ENCODE measurements at places on chromosomes 2 and 18.

DNA sequence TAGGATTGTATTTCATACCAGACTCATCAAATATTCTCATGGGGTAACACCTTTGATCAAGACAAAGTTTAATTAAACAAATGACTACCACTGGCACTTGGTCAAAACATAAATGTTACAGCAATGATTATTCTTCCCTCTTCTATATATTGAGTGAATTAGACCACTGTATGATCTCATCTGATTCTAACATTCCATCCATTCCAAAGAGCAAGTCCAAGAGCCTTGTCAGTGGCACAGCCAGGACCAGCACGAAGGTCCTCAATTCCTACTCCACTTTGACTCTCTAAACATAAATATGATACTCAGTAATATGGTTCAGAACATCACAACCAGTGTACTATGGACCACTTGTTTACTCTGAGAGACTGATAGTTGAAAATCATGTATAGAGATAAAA lies 86.4 kb downstream of the AP1S3 start:
- no peak for DNase-seq

GRCh38 chr2:47243596-47244323 lies 88.7 kb upstream of the STPG4 start:
- DNase-seq, result no peak

DNA sequence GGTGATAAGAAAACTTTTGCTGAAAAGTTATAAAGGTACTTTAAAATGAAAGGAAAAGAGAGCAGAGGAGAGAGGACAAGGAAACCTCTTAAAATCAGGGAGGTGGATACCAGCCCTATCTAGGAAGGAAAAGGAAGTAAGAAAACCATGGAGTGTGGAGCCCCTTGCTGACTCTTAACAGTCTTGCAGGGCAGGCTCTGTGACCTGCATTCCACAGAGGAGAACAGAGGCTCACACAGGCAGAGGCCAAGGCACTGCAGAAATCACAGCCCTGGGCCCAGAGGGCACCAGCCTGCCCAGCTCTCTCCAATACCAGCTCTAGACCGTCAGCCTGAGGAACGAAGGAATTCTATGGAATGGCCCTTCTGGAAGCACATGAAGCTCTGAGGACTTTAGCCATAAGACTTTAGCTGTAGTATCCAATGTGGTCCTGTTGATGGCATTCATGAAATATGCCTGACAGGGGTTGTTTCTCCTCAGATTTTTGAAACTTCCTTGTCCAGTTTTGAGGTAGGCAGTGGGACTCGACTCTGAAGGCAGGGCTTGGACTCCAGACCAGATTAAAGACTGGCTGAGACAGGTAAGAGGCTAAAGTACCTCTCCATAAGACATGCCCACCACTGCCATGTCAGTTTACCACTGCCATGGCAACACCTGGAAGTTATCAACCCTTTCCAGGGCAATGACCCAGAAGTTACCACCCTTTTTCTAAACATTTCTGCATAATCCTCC lies 216.3 kb downstream of the ANAPC1 start:
- no peak for DNase-seq

DNA sequence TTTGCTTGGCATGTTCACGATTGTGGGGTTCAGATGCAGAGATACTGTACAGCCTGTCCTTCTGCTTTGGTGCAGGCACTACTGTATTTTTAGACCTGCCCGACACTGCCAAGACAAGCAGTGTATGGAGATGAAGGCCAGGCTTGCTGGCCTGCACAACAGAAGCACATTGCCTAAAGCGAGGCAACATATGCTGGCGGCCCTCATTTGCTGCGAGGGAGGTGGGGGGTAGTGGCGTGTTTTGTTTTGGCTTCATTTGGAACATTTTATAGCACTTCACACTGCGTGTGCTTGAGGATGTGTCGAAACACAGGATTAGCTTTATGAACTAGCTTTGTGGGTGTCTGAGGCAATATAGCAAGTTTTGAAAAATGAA lies 27.0 kb downstream of the TMEM182 start:
- no peak for DNase-seq

DNA sequence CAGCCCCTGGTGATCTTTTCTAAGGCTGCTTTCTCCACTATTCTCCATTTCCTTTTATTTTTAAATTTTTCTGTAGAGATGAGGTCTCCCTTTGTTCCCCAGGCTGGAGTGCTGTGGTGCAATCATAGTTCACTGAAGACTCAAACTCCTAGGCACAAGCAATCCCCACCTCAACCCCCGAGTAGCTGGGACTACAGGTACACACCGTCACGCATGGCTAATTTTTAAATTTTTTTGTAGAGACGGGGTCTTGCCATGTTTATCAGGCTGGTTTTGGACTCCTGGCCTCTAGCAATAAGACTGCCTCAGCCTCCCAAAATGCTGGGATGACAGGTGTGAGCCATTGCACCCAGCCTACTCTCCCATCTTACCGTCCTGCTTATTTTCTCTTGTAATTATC lies 22.7 kb upstream of the LPIN2 start:
- no peak for DNase-seq

DNA sequence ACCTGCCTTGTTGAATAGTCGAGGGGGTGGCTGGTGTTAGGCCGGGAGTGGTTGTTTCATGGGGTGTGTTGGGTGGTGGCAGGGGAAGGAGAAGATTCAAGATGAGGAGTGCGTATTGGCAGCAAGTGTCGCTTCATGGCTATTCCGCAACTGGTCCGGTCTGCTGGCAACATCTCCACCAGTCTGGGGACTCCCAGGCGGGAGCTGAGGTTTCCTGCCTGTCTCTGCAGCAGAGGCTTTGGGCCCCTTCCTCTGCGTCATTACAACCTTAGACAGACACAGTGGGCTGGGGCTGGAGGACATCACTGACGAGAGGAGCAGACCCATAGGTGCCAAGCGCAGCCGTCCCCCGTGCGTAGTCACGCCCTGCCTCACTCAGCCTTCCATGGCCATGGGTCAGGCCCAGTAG lies 64.0 kb upstream of the MCFD2 start:
- DNase-seq, result no peak

- no peak for DNase-seq
Observed at GRCh38 chr2:8984855-8985254, 18.6 kb downstream of the MBOAT2 start.

DNA sequence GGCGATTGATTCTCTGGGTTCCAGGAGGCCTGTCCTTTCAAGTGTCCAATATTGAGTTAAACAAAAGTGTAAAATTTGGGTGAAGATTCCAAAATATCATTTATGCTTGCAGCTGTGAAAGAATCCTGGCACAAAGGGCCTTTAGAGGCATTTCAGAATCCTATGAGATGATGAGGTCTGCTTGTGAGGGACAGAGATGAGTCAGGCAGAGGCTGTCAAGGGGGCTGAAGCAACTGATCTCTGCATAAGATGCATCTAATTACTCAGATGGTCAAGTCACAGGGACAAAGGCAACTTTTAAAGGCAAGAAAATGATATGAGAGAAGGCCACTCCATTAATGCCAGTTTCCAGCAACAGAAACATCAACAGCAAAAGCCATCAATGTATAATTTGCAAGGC lies 78.8 kb downstream of the FHOD3 start:
- DNase-seq, result no peak

DNA sequence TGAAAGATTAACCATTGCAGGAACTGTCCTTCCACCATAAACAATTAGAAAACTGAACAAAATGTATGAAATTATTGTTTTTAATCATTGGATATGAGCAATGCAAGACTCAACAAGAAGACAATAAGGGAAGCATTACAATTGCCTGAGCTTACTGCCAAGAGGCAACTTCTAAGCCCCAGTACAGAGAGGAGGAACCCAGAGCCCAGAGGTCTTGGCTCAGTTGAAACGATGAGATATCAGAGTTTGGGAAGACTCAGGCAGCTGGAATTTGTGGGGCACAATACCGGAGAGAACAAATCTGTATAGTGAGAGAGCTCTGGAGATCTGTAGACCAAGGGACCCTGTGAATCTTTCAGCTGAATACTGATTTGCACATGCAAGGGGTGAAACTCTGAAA lies 80.6 kb upstream of the ZFP36L2 start:
- DNase-seq, result no peak

DNA sequence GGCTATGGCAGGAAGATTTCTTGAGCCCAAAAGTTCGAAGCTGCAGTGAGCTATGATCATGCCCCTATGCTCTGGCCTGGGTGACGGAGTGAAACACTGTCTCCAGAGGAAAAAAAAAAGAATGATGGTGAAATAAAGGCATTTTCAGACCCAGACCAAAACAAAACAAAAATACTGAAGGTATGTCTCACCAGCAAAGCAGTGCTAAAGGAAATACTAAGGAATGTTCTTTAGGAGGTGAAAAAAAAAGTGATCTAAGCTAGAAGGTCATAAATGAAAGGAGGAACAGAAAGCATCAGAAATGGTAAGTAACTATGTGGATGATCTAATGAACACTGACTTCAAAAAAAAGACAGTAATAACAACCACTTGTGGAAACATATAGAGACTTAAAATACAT lies 18.7 kb downstream of the SS18 start:
- no peak for DNase-seq

- no peak for DNase-seq
Observed at GRCh38 chr2:223488814-223489213, 113.3 kb downstream of the SCG2 start.

GRCh38 chr2:219642069-219642454 lies 14.6 kb downstream of the SLC4A3 start:
- DNase-seq, result no peak

DNA sequence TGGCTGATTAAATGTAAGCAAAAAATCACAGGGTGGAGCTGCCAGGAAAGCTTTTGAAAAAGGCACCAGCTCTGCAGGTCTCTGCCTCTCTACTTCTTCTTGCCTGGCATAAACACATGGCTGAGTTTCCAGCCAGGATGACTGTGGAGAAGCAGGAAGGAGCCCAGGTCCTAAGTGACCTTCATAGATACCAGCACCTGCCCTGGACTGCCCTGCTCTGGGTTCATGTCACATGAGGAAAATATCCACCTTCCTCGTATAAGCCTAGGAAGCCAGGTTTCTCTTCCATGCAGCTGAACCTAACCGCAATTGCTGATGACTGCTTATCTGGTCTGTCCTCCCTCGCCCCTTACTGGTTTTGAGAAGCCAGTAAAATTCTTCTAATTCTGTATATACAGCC lies 47.8 kb upstream of the CREB1 start:
- DNase-seq, result no peak

DNA sequence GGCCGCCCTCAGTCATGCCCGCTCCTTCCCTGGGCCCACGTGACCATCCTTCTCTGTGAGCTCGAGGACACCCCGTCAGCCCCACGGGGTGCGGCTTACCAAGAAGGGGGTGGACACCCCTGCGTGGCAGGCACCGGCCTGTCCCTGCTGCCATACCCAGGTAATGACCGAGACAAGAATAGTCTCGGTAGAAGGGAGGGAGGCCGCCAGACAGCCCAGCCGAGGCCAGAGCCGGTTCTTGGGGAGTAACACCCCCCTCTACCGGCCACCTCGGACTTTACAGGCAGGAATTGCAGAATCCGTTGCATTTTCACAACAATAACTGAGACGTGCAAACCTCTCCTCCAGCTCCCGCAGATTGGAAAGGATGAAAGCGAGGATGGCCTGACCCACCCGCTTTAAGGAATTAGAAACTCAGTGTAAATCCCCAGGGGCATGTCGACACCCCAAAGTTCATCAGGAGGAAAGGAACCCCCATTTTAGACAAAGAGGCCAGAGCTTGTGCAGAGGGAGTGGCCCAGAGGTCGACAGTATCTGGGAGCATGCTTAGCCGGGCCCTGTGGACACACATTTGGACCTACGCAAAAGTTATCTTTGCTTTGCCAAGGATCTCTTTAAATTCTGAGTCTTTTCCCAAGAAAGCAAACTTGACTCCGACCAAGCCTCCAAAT lies 60.1 kb upstream of the GLI2 start:
- no peak for DNase-seq

- DNase-seq, result no peak
Observed at GRCh38 chr2:96115631-96116423, 544 bp downstream of the ADRA2B start.

DNA sequence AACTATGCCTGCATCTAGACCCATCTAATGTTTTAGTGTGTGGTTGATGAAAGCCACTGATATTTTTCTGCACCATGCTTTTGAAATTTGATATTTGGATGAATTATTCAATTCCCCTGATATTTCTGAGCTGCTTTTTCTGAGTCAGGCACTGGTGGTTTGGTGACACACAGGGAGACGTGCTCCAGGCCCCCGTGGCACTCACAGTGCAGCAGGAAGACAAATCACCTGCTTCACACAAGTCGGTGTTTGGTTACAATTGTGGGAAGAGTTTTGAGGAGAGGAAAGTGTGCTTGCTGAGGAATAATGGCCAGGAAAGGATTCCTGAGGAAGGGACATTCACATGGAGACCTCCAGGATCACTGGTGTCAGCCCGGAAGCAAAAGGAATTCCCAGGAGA lies 179.7 kb downstream of the ACKR3 start:
- no peak for DNase-seq

- no peak for DNase-seq
Observed at GRCh38 chr18:48778344-48779011, 172.3 kb downstream of the SMAD7 start.

- no peak for DNase-seq
Observed at GRCh38 chr2:99240431-99240830, 15.0 kb downstream of the LYG2 start.

DNA sequence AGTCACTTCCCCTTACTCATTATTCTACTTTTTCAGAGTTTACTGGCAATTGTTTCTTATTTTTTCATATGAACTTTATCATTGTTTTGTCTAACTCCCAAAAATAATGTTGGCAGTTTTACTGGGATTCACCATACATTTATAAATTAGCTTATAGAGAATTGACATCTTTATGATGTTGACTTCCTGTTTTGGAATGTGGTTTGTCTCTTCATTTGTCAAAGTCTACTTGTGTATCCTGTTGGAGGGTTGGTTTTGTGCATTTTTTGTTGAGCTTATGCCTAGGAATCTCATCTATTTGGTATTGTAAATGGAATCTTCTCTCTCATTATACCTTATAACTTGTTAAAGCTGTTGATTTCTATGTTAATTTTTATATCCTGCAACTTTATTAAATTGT lies 16.4 kb downstream of the EPC2 start:
- DNase-seq, result no peak

DNA sequence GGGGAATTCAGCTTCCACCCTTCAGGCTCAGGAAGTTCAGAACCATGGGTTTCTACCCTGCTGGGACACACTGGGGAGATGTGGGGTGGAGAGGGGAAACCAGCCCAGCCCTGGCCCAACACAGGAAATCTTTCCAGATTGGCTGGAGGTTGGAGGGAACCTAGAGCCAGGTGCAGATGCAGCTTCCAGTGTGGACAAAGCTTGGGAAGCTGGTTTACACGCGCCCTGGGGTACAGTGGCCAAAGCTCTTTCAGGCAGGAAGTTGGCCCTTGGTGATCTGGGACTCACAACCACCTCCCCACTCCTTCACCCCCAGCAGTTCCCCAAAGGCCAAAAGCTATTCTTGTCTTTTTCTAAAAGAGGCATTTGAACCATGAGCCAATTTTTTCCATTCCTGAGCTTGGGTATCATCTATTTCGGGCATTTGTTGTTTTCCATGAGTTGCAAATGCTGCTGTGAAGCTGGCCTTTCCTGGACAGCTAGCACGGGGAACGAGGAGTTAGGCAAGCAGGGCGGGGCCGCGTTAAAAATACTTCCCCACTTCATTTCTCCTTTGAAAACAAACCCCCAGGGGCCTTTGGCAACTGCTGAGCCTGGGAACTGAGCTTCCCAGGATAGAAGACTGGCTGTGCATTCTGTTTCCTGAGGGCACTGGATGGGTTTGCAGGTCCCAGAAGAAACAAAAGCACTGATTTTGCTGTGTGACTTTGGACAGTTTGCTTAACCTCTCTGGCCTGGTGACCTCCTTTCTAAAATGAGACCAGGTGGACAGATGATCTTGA lies 3.1 kb upstream of the ARID5A start:
- no peak for DNase-seq

GRCh38 chr2:136505462-136505861 lies 259.9 kb upstream of the THSD7B start:
- DNase-seq, result no peak

All from NCI-H1417 treated with DMSO at 0.1 percent for 48 hours (cell line).